ENCODE measurements at places on chromosomes 1 and 21.

DNA sequence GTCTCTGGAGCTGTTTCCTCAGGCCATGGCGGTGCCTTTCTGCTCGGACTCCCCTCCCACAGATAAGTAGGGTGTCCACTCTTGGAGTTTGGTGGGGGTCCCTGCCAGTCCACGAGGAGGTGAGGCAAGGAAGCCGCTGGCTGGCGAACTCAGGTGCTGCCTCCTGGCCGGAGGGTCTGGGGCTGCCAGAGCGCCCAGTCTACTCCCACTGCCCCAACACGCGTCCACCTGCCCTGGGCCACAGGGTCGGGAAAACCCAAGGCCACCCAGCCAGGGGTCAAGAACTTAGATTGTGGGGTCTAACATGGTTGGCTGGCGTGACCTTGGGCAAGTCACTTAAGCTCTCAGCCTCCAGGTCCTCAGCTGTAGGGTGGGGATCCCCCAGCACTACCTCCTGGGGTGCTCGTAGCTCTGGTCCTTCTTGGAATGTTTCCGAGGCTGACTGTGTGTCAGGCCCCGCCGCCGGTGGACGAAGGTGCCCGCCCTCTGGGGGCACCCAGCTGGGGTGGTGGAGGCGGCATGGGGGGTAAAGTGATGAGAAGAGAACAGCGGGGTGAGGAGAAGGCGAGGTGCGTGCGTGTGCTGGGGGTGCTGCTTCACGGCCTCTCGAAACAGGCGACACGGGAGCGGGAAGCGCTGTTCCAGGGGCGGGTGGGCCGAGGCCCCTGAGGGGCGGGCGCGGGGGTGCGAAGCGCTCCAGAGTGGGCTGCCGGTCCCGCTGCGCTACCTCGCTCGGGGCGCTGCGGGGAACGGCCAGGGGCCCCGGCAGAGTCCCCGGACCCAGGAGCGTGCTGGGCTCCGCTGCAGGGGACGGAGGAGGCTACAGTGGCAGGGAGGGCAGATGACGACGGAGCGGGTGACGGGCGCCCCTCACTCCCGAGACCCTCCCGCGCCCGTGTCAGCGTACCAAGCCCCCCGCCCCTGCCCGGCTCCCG, 1.2 kb downstream of the SH2D5 start:
- no peak for DNase-seq

GRCh38 chr1:7454052-7454815, 316.9 kb upstream of the VAMP3 start:
- DNase-seq, result no peak

DNA sequence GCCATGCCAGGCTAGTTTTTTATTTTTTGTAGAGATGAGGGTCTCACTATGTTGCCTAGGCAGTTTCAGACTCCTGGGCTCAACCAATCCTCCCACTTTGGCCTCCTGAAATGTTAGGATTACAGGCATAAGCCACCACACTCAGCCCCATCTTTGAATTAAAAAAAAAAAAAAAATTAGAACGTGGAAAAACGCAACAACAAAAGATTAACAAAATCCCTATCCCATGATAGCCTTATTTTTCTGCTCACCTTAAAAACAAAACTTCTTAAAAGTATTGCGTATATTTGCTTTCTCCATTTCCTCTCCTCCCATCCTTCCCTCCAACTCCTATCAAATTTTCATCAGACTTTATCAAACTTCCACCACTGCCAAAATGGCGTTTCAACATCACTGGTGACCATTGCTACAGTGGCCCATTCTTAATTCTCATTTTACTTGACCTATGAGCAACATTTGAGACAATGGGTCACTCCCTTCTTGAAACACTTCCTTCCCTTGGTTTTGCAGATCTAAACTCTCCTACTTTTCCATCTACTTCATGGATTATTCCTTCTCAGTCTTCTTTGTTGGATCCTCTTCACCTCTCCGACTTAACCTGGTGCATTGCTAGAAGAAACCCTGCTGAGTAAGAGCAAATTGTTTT, 579 bp upstream of the ZNF684 start:
- DNase-seq, result peak; percentile 1

GRCh38 chr1:171421413-171422020, 63.8 kb upstream of the PRRC2C start:
- DNase-seq, result no peak

- DNase-seq, result no peak
These were observed 7.5 kb downstream of the OTUD3 start for GRCh38 chr1:19889656-19890055.

- DNase-seq, result no peak
These were observed 7.1 kb downstream of the GPR157 start for GRCh38 chr1:9121496-9122409.

- DNase-seq, result no peak
These were observed 5.6 kb downstream of the LPAR3 start for GRCh38 chr1:84887261-84887934.

DNA sequence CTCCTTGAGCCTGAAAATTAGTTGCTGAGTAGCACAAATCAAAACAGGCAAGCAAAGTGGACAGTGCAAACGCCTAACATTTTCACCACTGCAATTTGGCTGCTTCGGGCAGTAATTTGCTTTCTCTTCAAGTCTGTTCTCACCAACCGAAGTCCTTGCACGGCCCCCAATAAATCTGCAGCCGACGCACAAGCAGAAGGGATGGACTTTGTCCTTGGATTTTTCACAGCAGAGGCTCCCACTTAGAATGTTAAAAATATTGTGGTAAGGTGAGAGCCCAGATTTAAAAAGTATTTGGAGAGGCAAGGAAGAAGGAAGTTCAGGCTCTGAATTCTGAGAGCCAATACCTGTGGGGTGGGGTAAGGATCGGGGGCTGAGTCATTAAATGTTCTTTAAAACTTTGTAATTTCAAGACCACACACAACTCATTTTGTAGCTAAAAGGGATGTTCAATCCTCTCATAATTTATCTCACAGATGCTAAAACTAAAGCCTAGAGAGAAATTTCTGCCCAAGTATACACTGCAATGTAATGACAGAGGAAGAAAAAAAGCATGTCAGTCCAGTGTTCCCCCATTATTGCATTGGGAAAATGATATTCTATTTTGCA, 6.2 kb downstream of the CD247 start:
- DNase-seq, result no peak

Data from SW480 (cell line).